HL-60 (cell line): ENCODE measurements at places on chromosomes 16 and 17.

DNA sequence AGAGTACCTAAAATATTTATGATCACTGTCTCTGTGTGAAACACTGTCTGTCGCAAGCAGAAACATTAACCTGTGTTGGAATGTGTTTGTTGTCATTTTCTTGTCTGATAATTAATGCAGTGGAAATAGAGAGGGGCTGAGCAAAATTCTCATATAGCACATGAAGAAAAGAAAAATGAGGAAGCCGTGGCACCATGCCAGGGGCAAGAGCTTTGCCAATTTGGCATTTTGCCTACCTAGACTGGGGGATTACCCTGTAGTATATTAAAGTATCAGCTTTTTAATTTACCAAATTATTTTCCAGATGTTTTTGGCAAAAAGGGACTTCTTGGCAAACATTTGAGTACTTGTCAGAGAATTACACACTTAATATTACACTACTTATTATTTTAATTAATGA lies 1326.6 kb upstream of the GOT2 start:
- DNase-seq: no peak

GRCh38 chr17:17304521-17304985 lies 1.4 kb downstream of the NT5M start:
- DNase-seq: peak; percentile 47

- DNase-seq: no peak
Observed at GRCh38 chr16:9837481-9837880, 344.7 kb downstream of the GRIN2A start.

- DNase-seq: no peak
Observed at GRCh38 chr17:78506454-78507309, 70.5 kb downstream of the DNAH17 start.

- DNase-seq: peak; percentile 6
Observed at GRCh38 chr16:1564325-1564724, 30.9 kb downstream of the TMEM204 start.

- DNase-seq: no peak
Observed at GRCh38 chr17:3033741-3034577, 29.4 kb downstream of the OR1D5 start.

GRCh38 chr16:58425756-58426494 lies 33.7 kb downstream of the GINS3 start:
- peak; percentile 92 for DNase-seq

DNA sequence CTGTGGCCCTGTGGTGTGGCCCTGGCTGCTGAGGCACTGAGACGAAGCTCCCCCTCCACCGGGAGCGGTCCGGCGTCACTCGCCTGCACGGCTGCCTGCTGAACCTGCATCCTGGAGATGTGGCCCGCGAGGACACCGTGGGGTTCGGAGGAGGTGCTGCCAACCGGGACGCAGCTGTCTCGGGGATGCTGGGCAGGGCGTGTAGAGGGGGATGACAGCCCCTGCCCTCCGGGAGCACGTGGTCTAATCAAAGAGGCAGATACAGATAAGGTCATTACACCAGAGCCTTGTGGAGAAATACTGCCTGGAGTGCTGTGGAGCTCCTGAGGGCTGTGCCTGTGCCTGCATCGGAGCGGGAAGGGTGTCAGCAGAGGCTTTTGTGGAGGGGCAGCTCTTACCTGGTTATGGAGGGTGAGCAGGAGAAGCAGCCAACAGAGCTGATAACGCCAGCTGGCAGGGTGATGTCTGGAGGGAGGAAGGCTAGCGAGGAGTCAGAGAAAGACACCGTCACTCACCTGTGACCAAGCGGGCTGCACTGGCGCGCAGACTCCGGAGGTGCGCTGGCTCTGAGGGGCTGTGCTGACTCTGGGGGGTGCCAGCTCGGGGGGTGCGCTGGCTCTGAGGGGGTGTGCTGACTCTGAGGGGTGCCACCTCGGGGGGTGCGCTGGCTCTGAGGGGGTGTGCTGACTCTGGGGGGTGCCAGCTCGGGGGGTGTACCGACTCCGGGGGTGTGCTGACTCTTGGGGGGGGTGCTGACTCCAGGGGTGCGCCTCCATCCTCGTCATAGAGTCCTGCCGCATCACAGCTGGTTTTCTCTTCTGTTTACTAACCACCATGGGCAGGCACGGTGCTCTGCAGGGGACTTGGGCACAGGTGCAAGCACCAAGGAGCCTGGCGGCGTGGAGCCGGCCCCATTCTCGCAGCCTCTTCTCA lies 104.7 kb upstream of the CHMP6 start:
- no peak for DNase-seq

DNA sequence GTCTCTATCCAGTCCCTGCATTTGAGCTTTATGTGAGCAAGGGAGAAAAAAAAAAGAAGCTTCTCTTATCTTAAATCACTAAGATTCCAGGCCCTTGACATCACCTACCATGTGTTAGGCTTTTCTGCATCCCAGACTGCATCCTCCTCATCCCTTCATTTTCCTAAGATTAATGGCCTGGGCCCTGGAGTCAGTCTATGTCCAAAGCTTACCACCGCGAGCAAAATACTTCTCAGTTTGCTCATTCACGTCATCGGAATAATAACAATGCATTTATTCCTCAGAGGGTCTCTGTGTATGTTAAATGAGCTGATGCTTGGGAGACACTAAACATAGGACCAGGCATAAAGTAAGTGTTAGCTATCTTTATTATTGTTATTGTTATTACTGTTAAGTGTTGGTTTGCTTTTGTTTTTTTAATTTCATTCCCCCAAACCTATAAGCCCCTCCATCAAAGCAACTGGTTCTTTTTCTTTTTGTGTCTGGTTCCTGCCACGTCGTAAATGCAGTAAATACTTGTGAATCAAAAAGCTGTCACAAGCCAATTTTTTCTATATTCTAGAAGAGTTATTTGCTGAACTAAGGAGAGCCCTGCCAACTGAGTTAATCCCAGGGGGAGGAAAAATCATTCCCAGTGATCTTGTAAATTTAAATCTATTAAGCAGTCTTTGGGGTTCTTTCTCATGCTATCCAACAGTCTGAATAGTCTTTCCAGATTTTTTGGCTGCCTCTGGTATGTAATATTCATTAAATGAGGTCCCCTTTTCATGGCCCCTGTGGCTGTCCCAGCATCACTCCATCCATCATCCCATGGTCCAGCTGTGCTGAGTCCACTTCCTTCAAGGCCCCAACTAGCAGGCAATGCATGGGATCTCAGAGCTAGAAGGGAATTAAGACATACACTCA lies 46.5 kb downstream of the VAT1L start:
- DNase-seq: no peak

GRCh38 chr17:68509141-68510057 lies 2.8 kb upstream of the PRKAR1A start:
- DNase-seq: peak; percentile 41

- no peak for DNase-seq
Observed at GRCh38 chr17:82689077-82689476, 9.4 kb downstream of the RAB40B start.

DNA sequence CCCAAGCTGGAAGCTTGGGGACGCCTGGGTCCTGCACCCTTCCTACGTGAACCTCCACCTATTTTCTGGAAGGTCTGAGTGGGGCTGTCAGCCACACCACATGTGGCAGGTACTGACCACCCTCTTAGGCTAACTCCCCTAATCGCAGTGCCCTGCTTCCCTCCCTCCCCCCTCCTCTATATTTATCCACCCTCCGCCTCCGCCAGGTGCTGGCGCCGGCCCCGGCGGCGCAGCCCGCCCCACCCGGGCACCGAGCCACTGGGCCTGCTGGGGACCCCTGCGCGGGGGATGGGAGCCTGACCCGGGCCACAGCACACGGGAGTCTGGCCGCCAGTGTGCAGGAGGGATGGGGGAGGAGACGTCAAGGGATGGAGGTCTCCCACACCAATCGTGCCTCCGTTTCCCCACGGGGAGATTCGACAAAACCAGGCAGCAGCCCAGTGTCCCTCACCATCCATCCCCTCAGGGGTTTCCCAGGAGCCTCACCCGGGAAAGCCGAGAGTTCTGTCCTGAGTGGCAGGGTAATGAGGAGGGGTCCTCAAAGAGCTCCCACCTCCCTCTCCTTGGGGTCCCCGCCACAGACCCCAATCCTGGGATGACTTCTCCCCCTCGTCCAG lies 1.3 kb downstream of the PLEKHH3 start:
- DNase-seq: no peak

- DNase-seq: no peak
Observed at GRCh38 chr17:1645207-1646171, at the start of gene SCARF1. Gene SCARF1 (minus strand): TSS chr17:1645732. CDS start chr17:1645697, 35 bp downstream.
